Activated naive CD8-positive, alpha-beta T cell treated with anti-CD3 and anti-CD28 coated beads, Interleukin-2, amount 50 U/mL, for 24 hours (primary cell): ENCODE measurements at places on chromosomes 12 and 14.

GRCh38 chr14:79656496-79656895 lies 554.8 kb downstream of the DIO2 start:
- DNase-seq: no peak

GRCh38 chr14:105525861-105526775 lies at the start of gene TMEM121:
TSS of gene TMEM121 (plus strand) at chr14:105526583. CDS start at chr14:105528835, 2,252 bp downstream.
- peak; percentile 45 for DNase-seq

- DNase-seq: no peak
These were observed 941.9 kb downstream of the NRXN3 start for GRCh38 chr14:79111987-79112501.

DNA sequence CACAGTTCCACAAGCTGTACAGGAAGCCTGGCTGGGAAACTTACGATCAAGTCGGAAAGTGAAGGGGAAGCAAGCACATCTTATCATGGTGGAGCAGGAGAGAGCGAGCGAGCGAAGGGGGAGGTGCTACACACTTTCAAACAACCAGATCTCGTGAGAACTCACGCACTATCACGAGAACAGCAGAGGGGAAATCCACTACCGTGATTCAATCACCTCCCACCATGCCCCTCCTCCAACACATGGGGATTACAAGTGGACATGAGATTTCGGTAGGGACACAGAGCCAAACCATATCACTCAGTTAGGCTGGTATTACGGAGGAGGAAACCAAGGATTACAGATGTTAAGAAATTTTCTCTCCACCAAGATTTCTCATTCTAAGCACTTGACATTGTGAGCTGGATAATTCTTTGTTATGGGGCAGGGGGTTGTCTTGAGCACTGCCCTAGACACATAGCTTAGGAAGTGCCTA lies 262.0 kb upstream of the G2E3 start:
- no peak for DNase-seq

- no peak for DNase-seq
These were observed 90.4 kb downstream of the BORCS5 start for GRCh38 chr12:12447236-12447635.

GRCh38 chr14:100864960-100865681 lies 38.4 kb downstream of the RTL1 start:
- no peak for DNase-seq

GRCh38 chr12:71195338-71195896 lies 37.6 kb upstream of the TSPAN8 start:
- DNase-seq: no peak
